Smooth muscle cell of bladder (primary cell): ENCODE measurements at places on chromosomes 2 and 18. TPM values are rescaled to one million over a fixed set of nuclear protein-coding genes. Genes with fewer than 3 reads are reported as not detected.

The SULT1C2 gene
- total RNA-seq, result under 0.01 and 0.83 TPM in 2 replicates

The LRRC30 gene
- total RNA-seq, result not detected in 2 replicates

The ITGA4 gene
- 18.3 and 41.4 TPM in 2 replicates for total RNA-seq

The TMEM198 gene
- total RNA-seq, result 1.3 and 1.8 TPM in 2 replicates

The CPS1 gene
- 15.5 and 18.4 TPM in 2 replicates for total RNA-seq

The CFAP221 gene
- not detected in 2 replicates for total RNA-seq

The TDRD15 gene
- not detected in 2 replicates for total RNA-seq

The LYG2 gene
- total RNA-seq, result not detected in 2 replicates

The RNU2-63P gene
- total RNA-seq, result 325 TPM in 1 of 2 replicates, not detected in the other

The UGT1A1 gene
- total RNA-seq, result not detected in 2 replicates

The MERTK gene
- 0.14 and 0.28 TPM in 2 replicates for total RNA-seq

The TMEM178A gene
- total RNA-seq, result 1.3 and 1.7 TPM in 2 replicates

The NPPC gene
- 0.28 and 0.43 TPM in 2 replicates for total RNA-seq

The TUBA3D gene
- total RNA-seq, result not detected in 2 replicates

The PROKR1 gene
- total RNA-seq, result not detected in 2 replicates

The GTF2A1L gene
- 0.09 and 3.6 TPM in 2 replicates for total RNA-seq

The SERPINB13 gene
- not detected in 2 replicates for total RNA-seq

The PSMA8 gene
- not detected in 2 replicates for total RNA-seq

The ARHGAP15 gene
- 0.09 and 0.14 TPM in 2 replicates for total RNA-seq

The FAM124B gene
- total RNA-seq, result under 0.01 and 0.14 TPM in 2 replicates

The ZBTB7C gene
- total RNA-seq, result under 0.01 TPM in 2 replicates

The MROH2A gene
- total RNA-seq, result under 0.01 and 0.14 TPM in 2 replicates

The SS18 gene
- 72.8 and 87.3 TPM in 2 replicates for total RNA-seq

The STON1 gene
- total RNA-seq, result 27.3 and 48.2 TPM in 2 replicates

The DHRS9 gene
- total RNA-seq, result 0.09 TPM in 1 of 2 replicates, not detected in the other
